Esophagus muscularis mucosa (tissue), 4 donors: ENCODE measurements at places on chromosomes 3 and 15. TPM values are rescaled to one million over a fixed set of nuclear protein-coding genes. Genes with fewer than 3 reads are reported as not detected.

IL5RA gene
- 0.42 TPM for total RNA-seq

DNA sequence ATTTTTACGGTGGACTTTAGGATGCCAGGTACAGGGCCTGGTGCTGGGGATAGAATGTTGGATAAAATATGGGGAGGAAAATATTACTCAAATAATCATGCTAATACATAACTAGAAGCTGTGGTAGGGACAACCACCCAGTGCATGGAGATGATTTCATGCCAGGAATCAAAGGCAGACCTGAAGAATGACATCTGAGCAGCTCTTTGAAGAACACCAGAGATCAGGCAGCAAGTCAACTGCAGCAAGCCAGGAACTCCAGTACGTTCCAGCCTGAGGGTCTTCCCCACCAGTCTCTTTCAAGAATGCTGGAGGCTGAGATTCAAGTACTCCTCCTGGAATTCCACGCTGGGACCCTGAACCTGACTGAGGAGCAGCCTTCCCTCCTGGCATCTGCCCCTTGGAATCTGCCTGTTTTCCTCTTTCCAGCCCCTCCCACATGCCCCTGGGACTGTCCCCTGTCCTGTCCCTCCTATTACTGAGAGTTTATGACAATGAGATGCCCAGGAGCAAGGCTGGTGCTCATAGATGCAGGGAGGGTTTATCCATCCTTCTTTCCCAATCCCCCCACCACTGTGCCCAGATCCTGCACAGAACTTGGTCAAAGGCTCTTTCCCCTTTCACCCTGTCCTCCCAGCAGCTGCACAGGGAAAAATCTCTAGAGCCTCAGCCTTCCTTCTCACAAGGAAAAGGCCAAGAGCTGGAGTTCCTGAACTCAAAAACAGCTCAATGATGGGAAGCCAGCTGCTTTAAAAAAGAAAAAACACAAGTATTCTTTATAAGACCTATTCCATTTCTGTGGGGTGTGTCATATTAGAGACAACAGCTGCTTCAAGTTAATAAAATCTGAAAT, 68.0 kb downstream of the PDZRN3 start:
- peak overlapping the region; percentile 63 for H3K27ac ChIP-seq
- no peak for DNase-seq
- H3K36me3 ChIP-seq = no peaks in the 10 kb centered on the region
- H3K4me1 ChIP-seq = peaks cover 82% of the 10 kb centered on the region
- H3K4me3 ChIP-seq = no peak overlapping the region

- no peak overlapping the region for H3K4me3 ChIP-seq
- no peaks in the 10 kb centered on the region for H3K27me3 ChIP-seq
- no peak overlapping the region for H3K27ac ChIP-seq
- no peaks in the 10 kb centered on the region for H3K36me3 ChIP-seq
- H3K4me1 ChIP-seq = peaks cover 4% of the 10 kb centered on the region
These were observed 176.2 kb upstream of the TOPAZ1 start for GRCh38 chr3:44065311-44066094.

- peaks cover 6% of the 10 kb centered on the region for H3K36me3 ChIP-seq
- H3K27me3 ChIP-seq = no peaks in the 10 kb centered on the region
- no peaks in the 10 kb centered on the region for H3K4me1 ChIP-seq
- DNase-seq = no peak
- H3K4me3 ChIP-seq = no peak overlapping the region
- no peak overlapping the region for H3K27ac ChIP-seq
These were observed 30.9 kb downstream of the KY start for GRCh38 chr3:134619884-134620445.

DNA sequence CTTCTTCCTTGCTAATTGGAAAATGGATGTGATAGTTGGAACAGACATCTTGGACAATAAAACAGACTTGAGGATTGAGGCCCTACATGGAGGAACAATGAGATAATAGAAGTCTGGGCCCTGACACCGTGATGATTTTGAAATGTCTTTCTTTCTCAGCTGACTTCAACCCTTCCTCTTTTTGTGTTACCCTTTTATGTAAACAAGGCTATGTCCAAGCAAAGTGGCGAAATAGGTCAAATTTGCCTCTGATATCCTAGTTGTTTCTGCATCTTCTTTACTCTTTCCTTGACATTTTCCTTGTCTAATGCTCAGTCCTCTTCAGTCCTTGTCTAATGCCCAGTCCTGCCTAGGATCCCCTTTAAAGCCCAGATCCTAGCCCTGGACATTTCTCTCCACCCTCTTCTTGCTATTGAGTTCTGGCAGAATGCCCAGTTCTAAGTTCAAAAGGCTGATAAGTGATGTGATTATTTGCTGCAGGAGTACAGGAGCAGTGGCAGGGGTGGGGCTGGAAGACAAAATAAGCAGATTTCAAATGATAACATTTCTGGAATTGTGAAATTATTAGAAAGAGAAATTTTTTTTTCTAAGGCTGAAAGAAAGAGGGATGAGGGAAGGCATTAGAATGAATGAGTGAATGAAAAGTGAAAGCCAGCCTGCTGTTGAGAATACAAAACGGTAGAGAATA, 6.5 kb upstream of the VPS8 start:
- no peaks in the 10 kb centered on the region for H3K4me1 ChIP-seq
- DNase-seq = no peak
- no peaks in the 10 kb centered on the region for H3K27me3 ChIP-seq
- H3K4me3 ChIP-seq = no peak overlapping the region
- no peaks in the 10 kb centered on the region for H3K36me3 ChIP-seq

DNA sequence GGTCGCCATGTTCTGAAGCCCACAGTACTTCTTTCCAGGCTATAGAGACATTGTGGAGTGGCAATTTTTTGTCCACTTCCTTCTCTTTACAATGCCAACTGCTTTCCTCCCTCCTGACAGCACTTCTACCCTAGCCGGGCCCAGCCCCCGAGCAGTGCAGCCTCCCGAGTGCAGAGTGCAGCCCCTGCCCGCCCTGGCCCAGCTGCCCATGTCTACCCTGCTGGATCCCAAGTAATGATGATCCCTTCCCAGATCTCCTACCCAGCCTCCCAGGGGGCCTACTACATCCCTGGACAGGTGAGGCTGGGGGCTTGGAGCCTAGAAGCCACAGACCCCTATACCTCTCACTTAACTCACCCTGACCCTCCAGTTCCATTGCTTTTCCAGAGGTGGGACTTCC, 2.8 kb downstream of the EIF4G1 start:
- peaks cover 63% of the 10 kb centered on the region for H3K4me1 ChIP-seq
- no peaks in the 10 kb centered on the region for H3K27me3 ChIP-seq
- no peak for DNase-seq

MUC20 gene
- total RNA-seq = 10.0 TPM

DNA sequence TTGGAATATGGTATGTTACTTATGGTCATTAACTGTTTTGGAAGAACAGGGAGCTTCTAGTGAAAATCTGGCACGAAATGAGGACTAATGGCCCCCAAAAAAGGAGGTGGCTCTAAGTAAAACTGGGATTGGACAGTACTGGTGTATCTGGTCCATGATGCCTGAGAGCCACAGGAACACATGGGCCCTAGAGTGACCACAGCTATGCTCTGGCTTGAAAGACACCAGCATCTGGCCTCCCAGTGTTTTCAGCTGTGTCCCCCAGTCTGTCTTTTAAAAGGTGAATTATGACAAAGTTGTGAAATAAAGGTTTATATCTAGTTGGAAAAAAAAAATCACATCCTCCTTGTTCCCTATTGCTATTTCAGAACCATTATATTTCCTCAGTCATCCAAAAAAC, 64.5 kb downstream of the GSK3B start:
- H3K36me3 ChIP-seq = no peaks in the 10 kb centered on the region
- no peaks in the 10 kb centered on the region for H3K27me3 ChIP-seq
- peaks cover 22% of the 10 kb centered on the region for H3K4me1 ChIP-seq
- H3K27ac ChIP-seq = no peak overlapping the region

GRCh38 chr15:47266566-47266965, 450.7 kb upstream of the SEMA6D start:
- no peaks in the 10 kb centered on the region for H3K4me1 ChIP-seq
- H3K36me3 ChIP-seq = no peaks in the 10 kb centered on the region
- no peak for DNase-seq
- no peaks in the 10 kb centered on the region for H3K27me3 ChIP-seq
- H3K27ac ChIP-seq = no peak overlapping the region

GRCh38 chr3:183500981-183501704, 54.4 kb downstream of the KLHL6 start:
- no peak for DNase-seq
- no peak overlapping the region for H3K27ac ChIP-seq
- no peaks in the 10 kb centered on the region for H3K27me3 ChIP-seq
- H3K4me1 ChIP-seq = no peaks in the 10 kb centered on the region
- H3K36me3 ChIP-seq = no peaks in the 10 kb centered on the region
- H3K4me3 ChIP-seq = no peak overlapping the region

DNA sequence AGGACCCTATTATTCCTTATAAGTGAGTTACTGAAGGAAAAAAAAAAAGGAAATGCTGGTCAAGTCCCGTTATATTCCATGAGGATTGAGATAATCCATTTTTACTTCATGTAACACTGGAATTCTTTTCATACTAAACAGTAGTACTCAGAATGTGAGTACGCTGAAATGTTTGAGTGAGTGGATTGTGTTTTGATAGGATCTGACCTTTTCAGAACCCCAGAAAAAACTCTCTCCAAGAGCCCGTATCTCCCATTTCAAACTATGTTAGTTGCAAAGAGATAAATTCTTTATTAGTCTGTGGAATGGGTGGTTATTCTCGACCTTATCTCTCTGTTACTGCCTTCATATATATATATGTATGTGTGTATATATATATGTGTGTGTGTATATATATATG, 2.5 kb upstream of the LPP start:
- H3K27ac ChIP-seq = peak overlapping the region; percentile 99
- DNase-seq = no peak
- H3K4me3 ChIP-seq = no peak overlapping the region

SYNPR gene
- 0.58 TPM for total RNA-seq

DNA sequence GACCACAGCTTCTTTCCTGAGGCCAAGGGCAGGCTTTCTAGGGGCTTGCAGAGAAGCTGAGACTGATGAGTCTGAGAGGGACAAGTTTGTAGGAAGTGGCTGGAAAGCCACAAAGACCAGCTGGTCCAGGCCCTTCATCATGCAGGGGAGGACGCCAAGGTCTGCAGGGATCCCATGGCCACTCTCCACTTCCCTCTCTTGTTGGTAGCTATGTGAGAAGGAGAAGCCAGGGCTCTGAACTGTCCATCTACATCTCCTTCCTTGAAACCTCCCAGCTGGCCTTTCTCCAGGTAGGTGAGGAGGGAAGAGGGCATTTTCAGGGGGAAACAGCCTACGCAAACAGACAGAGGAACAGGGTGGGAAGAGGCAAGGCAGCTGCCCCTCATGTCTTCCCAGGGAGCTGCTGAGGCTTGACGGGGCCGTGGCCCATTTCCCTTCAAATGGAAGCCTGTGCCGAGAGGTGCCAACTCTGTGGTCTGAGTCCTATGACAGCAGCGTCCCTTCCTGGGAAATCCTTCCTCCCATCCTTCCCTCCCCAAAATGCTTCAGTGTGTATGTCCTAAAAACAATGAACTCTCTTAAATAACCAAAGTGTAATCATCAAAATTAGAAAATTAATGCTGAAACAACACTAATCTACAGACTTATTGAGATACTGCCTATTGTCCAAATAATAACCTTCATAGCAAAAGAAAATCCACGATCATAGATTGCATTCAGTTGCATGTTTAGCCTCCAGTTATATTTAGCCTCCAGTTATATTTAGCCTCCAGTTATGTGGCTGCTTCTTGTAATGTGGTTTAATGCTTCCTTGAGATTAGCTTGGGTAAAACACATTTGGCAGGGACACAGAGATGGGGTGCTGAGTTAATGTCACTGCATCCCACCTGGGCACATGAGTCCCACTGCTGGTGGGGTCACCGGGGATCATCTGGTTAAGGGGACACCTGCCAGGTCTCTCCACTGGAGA, 36.0 kb downstream of the GNB5 start:
- H3K4me3 ChIP-seq = no peak overlapping the region
- no peak overlapping the region for H3K27ac ChIP-seq
- H3K27me3 ChIP-seq = no peaks in the 10 kb centered on the region
- peak; percentile 74 for DNase-seq

DCUN1D1 gene
- total RNA-seq = 31.1 TPM

TRPM1 gene
- total RNA-seq = not detected

DNA sequence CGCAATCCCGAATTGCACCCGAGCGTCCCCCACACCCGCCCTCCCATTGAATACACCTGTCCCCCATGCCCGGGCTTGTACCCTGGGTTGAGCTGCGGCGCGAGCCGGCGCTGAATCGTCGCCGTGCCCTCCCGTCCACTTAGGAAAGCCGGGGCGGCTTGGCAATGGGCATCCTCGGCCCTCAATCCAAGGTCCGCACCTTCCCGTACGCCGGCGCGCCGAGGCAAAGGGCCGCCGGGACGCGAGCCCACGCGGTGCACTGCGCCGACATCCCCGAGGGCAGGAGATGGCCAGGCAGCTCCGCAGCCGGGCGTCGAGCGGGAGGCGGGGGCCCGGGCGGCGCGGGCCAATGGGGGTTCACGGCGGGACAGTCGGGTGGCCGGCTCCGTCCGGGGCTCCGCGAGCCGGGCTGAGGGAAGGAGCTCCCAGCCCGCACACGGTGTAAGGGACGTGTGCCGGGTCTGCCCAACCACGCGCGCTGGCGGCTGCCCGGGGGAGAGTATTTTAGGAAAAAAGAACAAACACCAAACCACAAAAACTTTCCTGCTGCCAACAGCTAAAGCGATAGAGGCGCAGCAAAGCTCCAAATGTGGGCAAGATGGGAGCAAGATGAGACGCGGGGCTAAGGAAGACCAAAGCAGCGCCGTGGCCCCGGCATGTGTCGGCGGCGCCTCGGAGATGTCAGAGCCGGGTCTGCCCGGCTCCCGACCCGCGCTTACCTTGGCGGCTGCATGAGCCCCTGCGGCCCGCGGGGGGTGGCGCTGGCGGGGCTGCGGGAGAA, 621 bp downstream of the RGMA start:
- no peak for DNase-seq
- peak overlapping the region; percentile 85 for H3K4me3 ChIP-seq
- no peaks in the 10 kb centered on the region for H3K36me3 ChIP-seq
- peak overlapping the region; percentile 95 for H3K27ac ChIP-seq
- peaks cover 65% of the 10 kb centered on the region for H3K4me1 ChIP-seq
- H3K27me3 ChIP-seq = no peaks in the 10 kb centered on the region

ITPKA gene
- total RNA-seq = 0.83 TPM

DNA sequence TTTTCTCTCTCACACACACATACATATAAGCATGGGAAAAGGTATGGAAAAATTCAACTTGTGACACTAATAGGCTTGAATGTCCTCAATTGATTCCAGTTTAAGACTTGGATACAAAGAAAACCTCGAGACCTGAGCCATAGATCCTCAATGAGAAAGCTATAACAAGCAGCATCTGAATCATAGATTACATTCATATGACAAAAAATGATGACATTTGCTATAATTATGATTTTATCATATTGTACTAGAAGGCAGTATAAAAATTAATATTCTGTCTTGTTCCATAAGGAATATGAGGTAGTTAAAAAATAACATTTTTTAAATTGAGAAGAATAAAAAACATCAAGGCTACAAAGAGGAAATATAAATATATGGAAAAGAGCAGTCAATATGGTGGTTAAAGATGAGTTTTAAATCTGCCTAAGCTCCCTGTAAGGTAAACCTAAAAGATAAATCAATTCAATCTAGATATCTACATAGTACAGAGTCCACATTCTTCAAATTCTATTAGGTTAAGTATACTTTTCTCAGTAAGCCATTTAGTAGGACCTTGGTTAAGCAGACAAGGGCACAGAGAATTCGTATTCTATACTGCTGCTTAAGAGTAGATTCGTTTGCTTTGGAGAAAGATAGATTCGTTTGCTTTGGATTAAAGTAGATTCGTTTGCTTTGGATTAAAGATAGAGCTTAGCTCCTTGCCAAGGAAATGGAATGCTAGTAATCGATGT, 175.7 kb downstream of the STAG1 start:
- H3K27ac ChIP-seq = no peak overlapping the region
- DNase-seq = no peak
- H3K4me3 ChIP-seq = no peak overlapping the region

ASB14 gene
- total RNA-seq = not detected

GOLGA6L24 gene
- not detected for total RNA-seq

GRCh38 chr15:62462268-62462667, 297.2 kb upstream of the C2CD4B start:
- H3K27me3 ChIP-seq = no peaks in the 10 kb centered on the region
- no peaks in the 10 kb centered on the region for H3K36me3 ChIP-seq
- no peak for DNase-seq
- H3K4me3 ChIP-seq = no peak overlapping the region
